ENCODE measurements at places on chromosomes 16 and 17. TPM values are rescaled to one million over a fixed set of nuclear protein-coding genes. Genes with fewer than 3 reads are reported as not detected.

DNA sequence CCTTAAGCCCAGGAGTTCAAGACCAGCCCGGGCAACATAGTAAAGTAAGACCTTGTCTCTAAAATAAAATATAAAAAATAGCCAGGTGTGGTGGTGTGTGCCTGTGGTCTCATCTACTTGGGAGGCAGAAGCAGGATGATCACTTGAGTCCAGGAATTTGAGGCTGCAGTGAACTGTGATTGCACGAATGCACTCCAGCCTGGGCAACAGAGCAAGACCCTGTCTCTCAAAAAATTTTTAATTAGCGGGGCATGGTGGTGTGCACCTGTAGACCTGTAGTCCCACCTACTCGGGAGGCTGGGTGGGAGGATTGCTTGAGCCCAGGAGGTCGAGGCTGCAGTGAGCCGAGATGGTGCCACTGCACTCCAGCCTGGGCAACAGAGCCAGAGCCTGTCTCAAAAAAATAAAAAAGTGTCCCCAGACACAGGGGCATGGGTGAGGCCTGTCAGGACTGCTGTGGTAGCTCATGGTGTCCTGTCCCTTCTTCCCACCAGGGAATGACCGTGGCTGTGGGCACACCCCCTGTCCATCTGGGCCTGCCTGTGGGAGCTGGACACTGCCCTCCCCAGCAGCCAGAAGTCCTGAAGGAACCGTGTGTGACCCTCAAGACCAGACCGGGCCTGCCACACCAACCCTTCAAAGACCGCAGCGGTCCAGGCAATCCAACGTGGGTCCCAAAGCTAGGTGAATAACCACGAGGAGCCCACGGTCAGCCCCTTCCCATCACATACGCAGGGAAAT, 30.8 kb upstream of the GAA start:
- no peaks in the 10 kb centered on the region for H3K27me3 ChIP-seq
- H3K4me1 ChIP-seq, result peaks cover 7% of the 10 kb centered on the region
- H3K4me3 ChIP-seq, result no peak overlapping the region
- no peaks in the 10 kb centered on the region for H3K36me3 ChIP-seq

The MYBBP1A gene
- total RNA-seq, result 213 TPM

The SSTR5 gene
- not detected for total RNA-seq

The ACAP1 gene
- 30.7 TPM for total RNA-seq

The NSMCE1 gene
- total RNA-seq, result 30.6 TPM

All from GM23338 (cell line).